Calu3 (cell line): ENCODE measurements at places on chromosomes 12 and 14. TPM values are rescaled to one million over a fixed set of nuclear protein-coding genes. Genes with fewer than 3 reads are reported as not detected.

Gene CDCA3
- total RNA-seq, result 47.9 and 57.1 TPM in 2 replicates

Gene MYF5
- total RNA-seq, result not detected in 2 replicates

- peak overlapping the region; percentile 89 for H3K27ac ChIP-seq
- H3K27me3 ChIP-seq, result no peaks in the 10 kb centered on the region
- peak overlapping the region; percentile 94 for H3K4me3 ChIP-seq
- H3K4me1 ChIP-seq, result peaks cover 11% of the 10 kb centered on the region
Observed at GRCh38 chr14:44896275-44897040, 65.3 kb downstream of the KLHL28 start.

Gene OTX2
- total RNA-seq, result not detected in 2 replicates

- no peaks in the 10 kb centered on the region for H3K36me3 ChIP-seq
- H3K27ac ChIP-seq, result no peak overlapping the region
- H3K27me3 ChIP-seq, result no peaks in the 10 kb centered on the region
- H3K4me3 ChIP-seq, result no peak overlapping the region
Observed at GRCh38 chr14:45798659-45799058, 545.7 kb upstream of the MIS18BP1 start.

Gene KLRC2
- total RNA-seq, result not detected in 2 replicates

DNA sequence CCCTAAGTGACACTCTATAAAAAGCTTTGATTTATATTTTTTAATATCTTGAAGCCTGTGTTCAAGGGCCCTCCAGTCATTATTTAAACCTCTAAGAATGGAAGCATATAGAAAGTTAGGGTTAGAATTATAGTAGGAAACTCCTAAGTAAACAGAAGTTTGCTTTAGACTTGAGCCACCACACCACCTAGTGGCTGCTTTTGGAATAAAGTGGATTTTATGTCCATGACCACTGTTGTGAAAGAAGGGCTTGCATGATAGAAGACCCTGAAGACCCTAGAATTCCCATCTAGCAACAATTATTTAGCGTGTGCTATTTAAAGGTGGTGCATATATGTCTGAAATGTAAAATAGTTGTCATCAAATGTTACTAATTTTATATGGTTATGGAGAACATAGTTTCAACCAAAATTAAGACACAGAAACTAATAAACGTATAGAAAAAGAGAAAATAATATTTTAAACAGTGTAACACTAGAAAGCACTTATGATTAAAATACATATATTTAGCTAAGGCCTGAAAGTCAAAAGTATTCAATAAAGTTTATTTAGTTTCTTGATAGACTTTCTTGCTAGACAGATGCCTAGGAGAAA lies 21.3 kb downstream of the LRRIQ1 start:
- H3K27ac ChIP-seq, result no peak overlapping the region
- no peaks in the 10 kb centered on the region for H3K4me1 ChIP-seq
- no peaks in the 10 kb centered on the region for H3K27me3 ChIP-seq
- H3K4me3 ChIP-seq, result no peak overlapping the region
- no peaks in the 10 kb centered on the region for H3K36me3 ChIP-seq
- DNase-seq, result peak; percentile 61

- no peaks in the 10 kb centered on the region for H3K36me3 ChIP-seq
- H3K4me1 ChIP-seq, result no peaks in the 10 kb centered on the region
- H3K27me3 ChIP-seq, result no peaks in the 10 kb centered on the region
- no peak overlapping the region for H3K4me3 ChIP-seq
Observed at GRCh38 chr14:50249136-50249775, 17.9 kb upstream of the SOS2 start.

DNA sequence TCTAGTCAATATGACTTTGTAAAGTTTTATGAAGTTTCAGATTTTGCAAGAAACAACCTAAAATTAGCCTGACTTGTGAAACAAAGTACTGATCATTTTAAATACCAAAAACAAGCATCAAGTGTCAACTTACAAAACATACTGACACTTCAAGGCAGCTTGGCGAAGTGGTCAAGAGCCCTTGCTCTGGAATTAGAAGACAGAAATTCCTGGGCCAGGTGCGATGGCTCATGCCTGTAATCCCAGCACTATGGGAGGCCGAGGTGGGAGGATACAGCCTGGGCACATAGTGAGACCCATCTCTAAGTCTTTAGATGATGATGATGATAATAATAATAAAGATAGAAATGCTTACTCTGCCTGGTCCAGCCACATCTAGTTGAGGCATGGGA lies 45.4 kb upstream of the NR2C1 start:
- H3K4me3 ChIP-seq, result peak overlapping the region; percentile 47
- H3K27me3 ChIP-seq, result no peaks in the 10 kb centered on the region
- peaks cover 59% of the 10 kb centered on the region for H3K36me3 ChIP-seq
- peak overlapping the region; percentile 89 for H3K27ac ChIP-seq
